ENCODE measurements at places on chromosomes 7 and 10.

DNA sequence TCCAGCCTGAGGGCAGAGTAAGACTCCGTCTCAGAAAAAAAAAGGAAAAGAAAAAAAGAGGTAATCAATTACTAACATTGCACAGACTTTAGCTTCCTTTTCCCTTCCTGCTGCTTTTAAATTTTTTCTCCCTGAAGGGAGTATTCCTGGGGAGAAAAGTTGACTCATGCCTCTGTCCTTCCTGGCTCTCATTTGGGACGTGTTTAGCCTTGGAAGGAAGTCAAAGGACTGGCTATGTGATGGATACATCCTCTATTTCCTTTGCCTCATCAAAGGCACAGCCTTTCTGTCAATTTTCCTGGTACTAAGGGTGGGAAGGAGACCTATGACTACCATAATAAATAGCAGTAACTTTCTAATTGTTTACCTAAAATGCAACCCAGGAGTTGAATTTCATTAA lies 77.6 kb downstream of the ITGA8 start:
- DNase-seq: no peak

DNA sequence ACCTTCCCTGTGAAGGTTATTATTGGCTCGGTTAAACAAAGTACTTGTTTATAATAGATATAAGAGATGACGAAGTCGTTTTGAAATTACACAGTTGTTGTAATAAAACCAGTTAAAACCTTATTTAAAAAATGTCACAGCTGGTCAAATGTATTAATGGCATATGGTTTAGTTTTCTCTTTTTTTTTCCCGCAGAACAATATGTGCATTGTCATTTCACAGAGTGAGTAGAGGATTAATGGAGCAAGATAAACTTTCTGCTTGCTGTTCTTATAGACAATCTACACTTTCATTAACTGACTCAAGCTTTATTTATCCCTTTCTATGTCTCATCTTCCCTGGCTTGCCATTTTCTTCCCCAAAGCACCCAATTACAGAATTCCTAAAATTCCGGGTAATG lies 404.3 kb upstream of the NPVF start:
- no peak for DNase-seq

DNA sequence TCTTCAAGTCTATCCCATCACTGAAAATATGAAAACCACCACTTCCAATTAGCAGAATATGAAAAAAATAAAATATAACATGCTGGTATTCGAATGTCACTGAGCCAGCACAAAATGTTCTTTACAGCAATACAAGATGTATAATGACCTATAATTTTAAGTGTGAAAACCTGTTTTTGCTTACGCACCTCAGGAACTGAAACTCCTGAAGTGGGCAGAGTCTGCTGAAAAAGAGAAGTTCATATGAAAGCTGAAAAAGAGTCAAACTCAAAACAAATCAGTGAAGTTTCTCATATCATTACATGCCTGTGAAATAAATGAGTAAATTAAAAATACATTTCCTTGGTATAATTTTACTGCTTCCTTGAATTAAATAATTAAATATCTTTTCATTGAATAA lies 272.5 kb downstream of the DGKB start:
- no peak for DNase-seq

DNA sequence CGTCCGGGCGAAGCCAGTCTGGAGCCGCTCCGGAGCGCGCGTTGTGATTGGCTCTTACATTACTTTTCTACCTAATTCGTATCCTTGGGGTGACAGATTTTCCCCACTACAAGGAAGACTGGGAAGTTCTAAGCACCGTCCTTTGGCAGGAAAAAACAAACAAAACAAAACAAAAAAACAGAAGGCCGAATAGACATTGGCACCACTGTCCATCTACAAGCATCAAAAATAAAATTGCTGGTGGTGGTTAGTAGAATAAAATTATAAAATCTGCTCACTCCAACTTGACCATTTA lies 651 bp upstream of the SKAP2 start:
- DNase-seq: no peak

DNA sequence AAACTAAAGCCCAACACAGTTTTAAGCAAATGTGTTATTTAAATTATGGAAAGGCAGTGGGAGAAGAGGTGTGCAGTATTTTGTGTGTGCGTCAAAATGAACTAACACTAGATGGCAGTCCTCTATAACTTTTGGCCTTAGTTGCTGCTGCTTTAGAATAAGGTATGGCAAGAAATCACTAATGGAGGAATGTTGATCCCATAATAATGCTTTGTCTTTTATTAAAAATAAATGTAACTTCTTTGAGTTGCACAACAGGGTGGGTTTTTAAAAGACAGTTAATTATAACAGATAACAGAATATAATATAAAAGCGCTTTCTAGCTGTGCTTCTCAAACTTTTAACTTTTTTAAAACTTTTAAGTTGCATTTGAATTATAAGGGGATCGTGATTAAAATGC lies 56.4 kb downstream of the BBS9 start:
- peak; percentile 49 for DNase-seq

DNA sequence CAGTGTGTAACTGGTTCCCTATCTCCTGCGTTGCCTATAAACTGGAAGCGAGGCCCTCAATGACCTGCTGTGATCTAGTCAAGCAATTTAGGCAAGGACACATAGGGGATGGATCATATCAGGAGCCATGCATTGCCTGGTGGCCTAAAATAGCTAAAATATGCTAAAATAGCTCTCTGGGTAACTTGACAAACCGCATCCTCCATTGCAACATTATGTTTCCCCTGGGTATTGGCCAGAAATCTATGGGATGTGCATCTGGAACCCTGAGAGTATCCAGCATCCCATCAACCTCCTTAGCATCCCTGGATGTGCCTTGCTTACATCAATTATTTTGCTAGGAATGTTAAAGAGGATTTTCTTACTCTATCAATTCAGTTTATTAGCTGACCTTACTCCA lies 91.7 kb upstream of the ADCY1 start:
- DNase-seq: no peak

DNA sequence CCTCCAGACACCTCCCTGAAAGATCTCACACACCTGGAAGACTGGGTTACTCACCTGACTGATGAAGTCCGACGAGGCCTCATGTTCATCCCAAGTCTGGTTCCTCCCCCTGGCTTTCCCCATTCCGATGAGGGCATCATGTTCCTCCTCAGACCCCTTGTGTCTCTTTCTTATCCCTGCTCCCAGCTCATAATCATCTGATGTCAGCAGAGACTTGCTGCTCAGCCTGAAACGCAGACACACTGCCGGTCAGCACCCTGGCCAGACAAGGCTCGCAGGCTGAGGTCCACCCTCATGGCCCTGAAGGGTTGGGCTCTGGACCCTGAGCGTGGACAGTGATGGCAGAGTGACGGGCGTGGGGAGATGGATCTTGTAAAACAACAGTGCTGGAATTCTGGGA lies 64.3 kb downstream of the TNRC18 start:
- no peak for DNase-seq

DNA sequence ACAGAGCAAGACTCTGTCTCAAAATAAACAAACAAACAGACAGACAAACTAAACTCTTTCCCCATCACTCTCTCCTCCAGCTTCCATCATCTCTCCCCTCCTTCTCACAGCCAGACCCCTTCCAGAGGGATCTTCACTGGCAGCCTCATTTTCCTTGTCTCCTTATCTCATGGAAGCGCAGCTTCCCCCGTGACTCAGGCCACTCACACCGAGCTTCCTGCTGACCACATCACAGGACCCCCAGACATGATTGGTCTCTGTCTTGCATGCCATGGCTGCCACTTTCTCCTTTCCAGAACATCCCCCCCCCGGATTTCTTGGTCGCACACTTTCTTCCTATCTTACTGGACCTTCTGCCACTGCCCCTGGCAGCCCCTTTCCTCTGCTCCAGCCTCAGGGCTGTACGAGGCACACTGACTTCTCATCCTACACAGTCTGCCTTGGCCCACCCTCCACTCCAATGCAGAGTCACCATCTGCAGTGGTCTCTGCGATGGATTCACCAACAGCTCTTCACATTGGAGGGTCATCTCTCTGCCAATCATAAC lies 4.9 kb upstream of the INSIG1 start:
- no peak for DNase-seq

GRCh38 chr10:77841711-77842375 lies 84.7 kb downstream of the DLG5 start:
- no peak for DNase-seq

DNA sequence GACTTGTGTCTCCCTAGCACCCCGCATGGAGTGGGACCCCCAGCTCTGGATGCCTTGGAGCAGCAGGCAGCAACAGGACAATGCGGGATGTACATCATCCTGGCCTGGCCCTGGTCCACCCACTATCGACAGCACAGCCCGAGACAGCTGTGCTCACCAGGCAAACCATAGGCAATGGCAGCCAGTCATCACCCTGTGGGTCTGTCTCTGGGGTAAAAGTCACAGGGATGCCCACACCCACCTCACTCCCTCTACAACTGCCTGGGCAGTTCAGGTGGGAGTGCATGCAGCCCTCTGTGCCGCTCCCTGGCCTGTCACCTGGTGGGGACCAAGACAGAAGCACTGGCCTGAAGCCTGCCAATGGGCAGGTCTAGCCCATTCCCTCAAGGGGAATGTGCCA lies 147.8 kb downstream of the GRID1 start:
- no peak for DNase-seq

DNA sequence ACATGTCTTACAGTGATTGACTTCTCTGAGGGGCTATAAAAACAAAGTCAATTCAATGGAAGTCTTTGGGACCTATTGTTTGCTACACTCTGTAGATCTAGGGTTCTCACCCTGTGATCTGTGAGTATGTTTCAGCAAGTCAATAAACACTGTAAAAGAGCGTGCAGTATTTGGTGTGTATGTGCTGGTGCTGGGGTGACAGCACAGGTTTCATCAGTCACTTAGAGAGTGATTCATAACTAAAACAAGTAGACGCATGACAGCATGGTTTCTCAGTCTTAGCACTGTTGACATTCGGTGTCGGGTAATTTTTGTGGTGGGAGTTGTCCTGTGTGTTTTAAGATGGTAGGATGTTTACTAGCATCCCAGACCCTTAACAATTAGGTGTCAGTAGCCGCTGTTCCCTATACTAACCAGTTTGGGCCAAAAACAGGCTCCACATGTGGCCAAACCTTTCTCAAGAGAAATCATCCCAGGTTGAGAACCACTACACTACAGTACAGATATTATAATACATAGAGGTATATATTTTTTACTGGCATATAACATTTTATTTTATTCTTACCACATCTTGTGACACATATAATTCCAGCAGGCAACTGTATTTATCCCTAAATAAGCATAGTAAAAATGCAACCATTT lies 411.8 kb downstream of the ARL4A start:
- no peak for DNase-seq

GRCh38 chr10:29482591-29483431 lies 152.0 kb downstream of the SVIL start:
- DNase-seq: peak; percentile 29

GRCh38 chr10:125034675-125035074 lies 92.8 kb downstream of the ZRANB1 start:
- DNase-seq: no peak

All from suppressor macrophage (primary cell).